HFFc6 (cell line): ENCODE measurements at places on chromosomes 12 and 14. TPM values are rescaled to one million over a fixed set of nuclear protein-coding genes. Genes with fewer than 3 reads are reported as not detected.

Gene RIPK3
- not detected in 3 replicates for total RNA-seq

Gene BATF
- not detected in 3 replicates for total RNA-seq

GRCh38 chr14:85178864-85179263 is 351.1 kb upstream of the FLRT2 start:
- no peak overlapping the region for H3K4me3 ChIP-seq
- no peaks in the 10 kb centered on the region for H3K36me3 ChIP-seq
- no peak overlapping the region for H3K27ac ChIP-seq
- H3K4me1 ChIP-seq: peaks cover 18% of the 10 kb centered on the region
- peaks cover 2% of the 10 kb centered on the region for H3K27me3 ChIP-seq

DNA sequence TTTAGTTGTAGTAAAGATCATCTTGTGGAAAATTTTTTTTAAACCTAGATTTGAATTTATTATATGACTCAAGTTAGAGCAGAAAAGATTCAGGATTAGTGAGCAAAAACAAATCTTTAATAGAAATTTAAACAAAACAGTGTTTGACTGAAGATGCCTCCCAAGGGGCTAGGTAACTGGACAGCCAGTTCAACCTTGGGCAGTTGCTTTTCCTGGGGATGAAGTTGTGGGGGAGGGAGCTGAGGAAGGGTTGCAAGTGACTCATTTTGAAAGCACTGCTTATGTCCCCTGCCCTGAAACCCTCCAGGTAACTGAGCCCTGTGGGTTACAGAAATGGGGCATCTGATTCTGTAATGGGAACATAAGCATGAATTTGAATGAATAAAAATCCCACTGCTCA is 13.1 kb downstream of the CFAP54 start:
- no peak overlapping the region; the same call in 1 of the 2 replicates for H3K27ac ChIP-seq
- no peaks in the 10 kb centered on the region for H3K27me3 ChIP-seq
- H3K4me1 ChIP-seq: peaks cover 44% of the 10 kb centered on the region
- H3K4me3 ChIP-seq: no peak overlapping the region
- DNase-seq: no peak

GRCh38 chr14:28571636-28572035 is 195.0 kb upstream of the FOXG1 start:
- H3K27ac ChIP-seq: no peak overlapping the region
- no peaks in the 10 kb centered on the region for H3K4me1 ChIP-seq
- H3K36me3 ChIP-seq: no peaks in the 10 kb centered on the region; the same call in 1 of the 2 replicates

Gene ANP32D
- total RNA-seq: not detected in 3 replicates

DNA sequence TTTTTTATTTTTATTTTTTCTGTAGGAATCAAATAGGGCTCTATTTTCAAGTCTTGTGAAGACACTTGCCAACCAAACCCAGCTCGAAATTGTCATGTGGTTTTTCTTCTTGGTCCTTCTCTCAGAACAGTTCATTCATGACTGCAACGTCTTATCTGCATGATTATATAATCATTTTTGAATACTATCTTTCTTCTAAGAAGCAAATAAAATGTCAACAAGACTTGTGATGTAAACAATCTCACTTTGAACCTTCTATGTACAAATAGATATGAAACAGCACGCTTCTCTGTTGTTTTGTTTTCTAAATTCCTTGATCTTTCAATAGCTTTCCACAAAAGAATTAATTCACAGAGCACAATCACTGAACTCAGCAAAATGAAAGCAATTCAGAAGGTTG is 320.7 kb downstream of the SOX5 start:
- no peak overlapping the region for H3K4me3 ChIP-seq
- no peaks in the 10 kb centered on the region for H3K27me3 ChIP-seq
- no peak overlapping the region for H3K27ac ChIP-seq

GRCh38 chr12:76226397-76226796 is 121.8 kb downstream of the BBS10 start:
- H3K4me1 ChIP-seq: peaks cover 10% of the 10 kb centered on the region
- H3K27ac ChIP-seq: no peak overlapping the region
- no peak overlapping the region for H3K4me3 ChIP-seq
- no peaks in the 10 kb centered on the region for H3K27me3 ChIP-seq
- no peaks in the 10 kb centered on the region for H3K36me3 ChIP-seq

GRCh38 chr14:103854017-103854808 is 6.8 kb upstream of the PPP1R13B start:
- no peaks in the 10 kb centered on the region for H3K36me3 ChIP-seq
- peaks cover 13% of the 10 kb centered on the region for H3K27me3 ChIP-seq
- no peaks in the 10 kb centered on the region; the same call in 1 of the 2 replicates for H3K4me1 ChIP-seq
- H3K4me3 ChIP-seq: no peak overlapping the region
- H3K27ac ChIP-seq: no peak overlapping the region

DNA sequence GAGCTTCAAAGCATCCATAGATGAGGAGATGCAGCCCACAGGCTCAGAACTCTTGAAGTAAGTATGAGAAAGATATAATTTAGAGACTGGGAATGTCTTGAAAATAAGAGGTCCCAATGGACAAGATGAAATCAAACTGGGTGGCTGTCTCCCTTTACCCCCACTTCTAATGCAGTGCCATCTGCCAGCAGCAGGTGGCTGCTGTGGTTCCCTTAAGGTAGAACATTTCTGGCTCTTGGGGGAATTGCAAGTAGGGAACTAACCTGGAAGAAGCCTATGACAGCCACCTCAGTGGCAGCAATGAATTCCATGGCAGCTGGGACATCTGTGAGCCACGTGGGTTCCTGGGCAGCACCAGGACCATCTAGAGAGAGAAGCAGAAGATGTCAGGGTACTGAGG is 648 bp downstream of the ERP27 start:
- H3K27ac ChIP-seq: no peak overlapping the region
- no peak overlapping the region for H3K4me3 ChIP-seq
- no peaks in the 10 kb centered on the region for H3K36me3 ChIP-seq
- H3K27me3 ChIP-seq: peaks cover 3% of the 10 kb centered on the region
- no peaks in the 10 kb centered on the region for H3K4me1 ChIP-seq

- no peaks in the 10 kb centered on the region for H3K36me3 ChIP-seq
- H3K4me1 ChIP-seq: no peaks in the 10 kb centered on the region
- H3K4me3 ChIP-seq: no peak overlapping the region
- no peak overlapping the region for H3K27ac ChIP-seq
- H3K27me3 ChIP-seq: peaks cover under 1% of the 10 kb centered on the region; the same call in 1 of the 2 replicates
- no peak for DNase-seq
These were observed 268.9 kb downstream of the SUDS3 start for GRCh38 chr12:118645219-118645618.

DNA sequence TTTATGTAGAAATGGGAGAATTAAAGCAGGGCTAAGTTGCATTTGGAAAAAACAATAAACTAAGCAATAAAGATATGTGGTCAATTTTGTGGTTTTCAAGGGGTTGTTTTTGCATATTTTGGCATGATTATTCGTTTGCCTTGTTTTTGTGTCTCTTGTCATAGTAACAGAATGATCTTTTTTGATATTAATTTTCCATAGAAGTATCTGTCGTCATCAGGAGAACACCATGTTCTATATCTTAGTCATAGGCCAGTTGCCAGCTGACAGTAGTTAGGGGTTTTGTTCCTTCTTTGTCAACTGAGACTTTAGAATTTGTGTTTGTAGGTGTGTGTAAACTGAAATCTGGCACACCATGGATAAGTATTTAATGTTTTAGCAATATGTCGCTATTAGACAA is 1354.8 kb downstream of the LRFN5 start:
- H3K27me3 ChIP-seq: no peaks in the 10 kb centered on the region
- no peak for DNase-seq
- H3K36me3 ChIP-seq: no peaks in the 10 kb centered on the region
- no peaks in the 10 kb centered on the region for H3K4me1 ChIP-seq

- H3K27ac ChIP-seq: peak overlapping the region; percentile 58
- H3K27me3 ChIP-seq: no peaks in the 10 kb centered on the region
- peaks cover 20% of the 10 kb centered on the region for H3K4me1 ChIP-seq
- peak overlapping the region; percentile 65 for H3K4me3 ChIP-seq
- DNase-seq: peak; percentile 55
- H3K36me3 ChIP-seq: no peaks in the 10 kb centered on the region
These were observed 17.1 kb upstream of the HIGD1C start for GRCh38 chr12:50934981-50935807.

- DNase-seq: no peak
- H3K36me3 ChIP-seq: no peaks in the 10 kb centered on the region
- peaks cover 4% of the 10 kb centered on the region; the same call in 1 of the 2 replicates for H3K27me3 ChIP-seq
- H3K27ac ChIP-seq: no peak overlapping the region
- H3K4me1 ChIP-seq: no peaks in the 10 kb centered on the region
- H3K4me3 ChIP-seq: no peak overlapping the region
These were observed 7.4 kb upstream of the DLGAP5 start for GRCh38 chr14:55198749-55199148.

DNA sequence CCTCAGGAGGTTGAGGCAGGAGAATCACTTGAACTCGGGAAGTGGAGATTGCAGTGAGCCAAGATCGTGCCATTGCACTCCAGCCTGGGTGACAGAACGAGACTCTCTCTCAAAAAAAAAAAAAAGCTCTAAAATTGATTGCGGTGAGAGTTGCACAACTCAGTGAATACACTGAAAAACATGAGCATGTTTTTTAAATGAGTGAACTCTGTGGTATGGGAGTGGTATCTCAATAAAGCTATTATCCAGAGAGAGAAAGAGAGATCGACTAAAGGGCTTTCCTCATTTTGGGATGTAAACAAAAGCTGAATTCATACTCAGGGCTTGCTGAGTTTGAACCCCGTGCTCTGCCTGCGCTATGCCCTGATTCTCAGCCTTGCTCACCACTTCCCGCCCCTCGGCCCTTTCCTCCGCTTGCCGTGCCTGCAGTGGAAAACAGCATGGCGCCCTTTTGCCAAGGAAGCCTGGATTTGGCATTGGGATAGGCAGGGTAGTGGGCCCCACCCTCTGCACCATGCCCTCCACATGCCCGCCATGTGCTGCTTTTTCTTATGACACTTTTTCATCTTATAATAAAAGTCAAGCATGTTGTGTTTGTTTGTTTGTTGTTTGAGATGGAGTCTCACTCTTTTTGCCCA is 102.5 kb downstream of the LGMN start:
- H3K4me1 ChIP-seq: peaks cover 60% of the 10 kb centered on the region
- H3K27ac ChIP-seq: peak overlapping the region; percentile 94
- H3K4me3 ChIP-seq: peak overlapping the region; percentile 79
- peak; percentile 85 for DNase-seq
- H3K36me3 ChIP-seq: peaks cover 22% of the 10 kb centered on the region
